Chondrocyte (in vitro differentiated cells): ENCODE measurements at places on chromosomes 1 and 21. TPM values are rescaled to one million over a fixed set of nuclear protein-coding genes. Genes with fewer than 3 reads are reported as not detected.

DNA sequence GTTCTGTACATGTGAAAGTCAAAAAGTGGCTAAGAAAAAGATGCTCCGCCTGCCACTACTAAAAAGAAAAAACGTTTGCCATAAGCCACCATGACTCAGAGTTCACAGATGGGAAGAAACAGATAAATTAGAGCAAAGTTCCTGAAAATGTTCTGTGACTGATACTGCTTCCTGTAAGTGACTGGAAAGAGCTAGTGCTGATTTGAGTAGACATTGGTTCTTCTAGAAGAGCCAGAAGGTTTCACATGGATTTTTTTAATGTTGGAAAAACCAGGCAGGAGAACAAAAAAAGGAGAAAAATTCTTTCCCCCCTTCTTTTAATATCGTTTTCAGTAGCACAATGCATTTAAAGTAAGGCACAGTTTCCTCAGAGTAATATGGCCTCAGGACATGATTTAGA, 221.4 kb downstream of the HLX start:
- H3K4me1 ChIP-seq, result peaks cover 25% of the 10 kb centered on the region
- no peak overlapping the region for H3K4me3 ChIP-seq
- no peak overlapping the region for H3K27ac ChIP-seq
- DNase-seq, result no peak
- no peaks in the 10 kb centered on the region for H3K27me3 ChIP-seq

GRCh38 chr1:229278120-229278741, 7.3 kb downstream of the RAB4A start:
- DNase-seq, result no peak
- no peaks in the 10 kb centered on the region for H3K27me3 ChIP-seq
- H3K4me1 ChIP-seq, result peaks cover 45% of the 10 kb centered on the region

- no peak for DNase-seq
- no peak overlapping the region for H3K4me3 ChIP-seq
- H3K36me3 ChIP-seq, result peaks cover 2% of the 10 kb centered on the region
- no peaks in the 10 kb centered on the region for H3K27me3 ChIP-seq
- no peak overlapping the region for H3K27ac ChIP-seq
These were observed 198.8 kb downstream of the CRB1 start for GRCh38 chr1:197466813-197467212.

GRCh38 chr1:164611754-164612642, 53.0 kb downstream of the PBX1 start:
- H3K27me3 ChIP-seq, result no peaks in the 10 kb centered on the region
- H3K27ac ChIP-seq, result peak overlapping the region; percentile 13
- peak overlapping the region; percentile 4 for H3K4me3 ChIP-seq
- H3K4me1 ChIP-seq, result peaks cover 55% of the 10 kb centered on the region

GRCh38 chr1:233796146-233796783, 108.2 kb upstream of the SLC35F3 start:
- no peak overlapping the region for H3K4me3 ChIP-seq
- no peaks in the 10 kb centered on the region for H3K4me1 ChIP-seq
- DNase-seq, result no peak

DNA sequence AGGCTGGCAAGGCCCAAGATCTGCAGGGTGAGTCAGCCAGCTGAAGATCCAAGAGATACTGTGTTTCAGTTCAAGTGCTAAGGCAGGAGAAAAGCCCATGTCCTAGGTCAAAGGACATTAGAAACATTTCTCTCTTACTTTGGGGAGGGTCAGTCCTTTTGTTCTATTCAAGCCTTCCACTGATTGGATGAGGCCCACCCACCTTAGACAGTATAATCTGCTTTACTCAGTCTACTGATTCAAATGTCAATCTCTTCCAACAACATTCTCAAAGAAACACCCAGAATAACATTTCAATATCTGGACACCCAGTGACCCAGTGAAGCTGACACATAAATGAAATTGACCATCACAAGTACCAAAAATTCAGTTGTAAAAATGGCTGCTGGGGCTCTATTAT, 367.8 kb upstream of the ZP4 start:
- no peak for DNase-seq
- no peaks in the 10 kb centered on the region for H3K4me1 ChIP-seq
- peaks cover 3% of the 10 kb centered on the region for H3K27me3 ChIP-seq
- H3K36me3 ChIP-seq, result no peaks in the 10 kb centered on the region
- no peak overlapping the region for H3K4me3 ChIP-seq

DNA sequence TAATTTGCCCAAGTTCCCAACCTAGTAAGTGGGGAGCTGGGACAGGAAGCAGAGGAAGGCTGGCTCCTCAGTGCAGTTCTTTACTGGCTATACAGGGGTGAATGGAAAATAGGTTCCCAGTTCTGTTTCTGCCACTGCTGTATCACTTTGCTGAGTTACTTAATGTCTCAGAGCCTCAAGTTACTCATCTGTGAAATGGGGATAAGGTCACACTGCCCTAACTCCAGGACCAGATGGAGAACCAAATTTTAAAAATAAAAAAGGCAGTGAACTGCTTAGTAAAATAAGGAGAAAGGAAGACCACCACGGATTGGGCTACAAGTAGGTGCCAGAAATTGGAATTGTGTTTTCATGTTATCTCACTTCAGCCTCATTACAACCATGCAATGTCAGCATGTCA, 147.8 kb downstream of the OMA1 start:
- H3K27me3 ChIP-seq, result peaks cover 13% of the 10 kb centered on the region
- H3K4me1 ChIP-seq, result peaks cover 23% of the 10 kb centered on the region
- DNase-seq, result no peak
- no peak overlapping the region for H3K27ac ChIP-seq
- no peak overlapping the region for H3K4me3 ChIP-seq
- no peaks in the 10 kb centered on the region for H3K36me3 ChIP-seq

GRCh38 chr21:43719748-43720538, 1.0 kb downstream of the PDXK start:
- DNase-seq, result no peak
- H3K4me1 ChIP-seq, result peaks cover 40% of the 10 kb centered on the region
- peak overlapping the region; percentile 83 for H3K4me3 ChIP-seq
- H3K27ac ChIP-seq, result peak overlapping the region; percentile 61
- H3K27me3 ChIP-seq, result no peaks in the 10 kb centered on the region

DNA sequence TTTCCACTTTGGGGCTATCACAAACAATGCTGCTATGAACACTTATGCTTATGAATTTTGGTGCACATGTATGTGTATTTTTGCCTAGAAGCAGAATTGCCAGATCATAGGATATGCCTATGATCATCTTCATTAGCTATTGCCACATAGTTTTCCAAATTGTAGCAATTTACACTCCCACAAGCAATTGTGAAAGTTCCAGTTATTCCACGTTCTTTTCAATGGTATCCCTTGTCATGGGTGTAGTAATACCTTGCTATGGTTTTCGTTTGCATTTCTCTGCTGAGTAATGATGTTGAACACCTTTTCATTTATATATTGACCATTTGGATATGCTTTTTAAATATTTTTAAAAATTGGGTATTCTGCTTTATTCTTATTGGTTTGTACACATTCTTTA, 82.6 kb downstream of the MTR start:
- H3K4me1 ChIP-seq, result no peaks in the 10 kb centered on the region
- H3K4me3 ChIP-seq, result no peak overlapping the region
- H3K27me3 ChIP-seq, result no peaks in the 10 kb centered on the region
- H3K36me3 ChIP-seq, result peaks cover 20% of the 10 kb centered on the region
- H3K27ac ChIP-seq, result no peak overlapping the region

- H3K4me1 ChIP-seq, result peaks cover 55% of the 10 kb centered on the region
- no peaks in the 10 kb centered on the region for H3K27me3 ChIP-seq
- no peak for DNase-seq
- H3K27ac ChIP-seq, result peak overlapping the region; percentile 53
- no peaks in the 10 kb centered on the region for H3K36me3 ChIP-seq
- peak overlapping the region; percentile 73 for H3K4me3 ChIP-seq
These were observed 631 bp downstream of the SHISA4 start for GRCh38 chr1:201889090-201889968.

- H3K4me3 ChIP-seq, result no peak overlapping the region
- H3K27ac ChIP-seq, result no peak overlapping the region
These were observed 7.4 kb downstream of the CLEC20A start for GRCh38 chr1:178489399-178489798.

DNA sequence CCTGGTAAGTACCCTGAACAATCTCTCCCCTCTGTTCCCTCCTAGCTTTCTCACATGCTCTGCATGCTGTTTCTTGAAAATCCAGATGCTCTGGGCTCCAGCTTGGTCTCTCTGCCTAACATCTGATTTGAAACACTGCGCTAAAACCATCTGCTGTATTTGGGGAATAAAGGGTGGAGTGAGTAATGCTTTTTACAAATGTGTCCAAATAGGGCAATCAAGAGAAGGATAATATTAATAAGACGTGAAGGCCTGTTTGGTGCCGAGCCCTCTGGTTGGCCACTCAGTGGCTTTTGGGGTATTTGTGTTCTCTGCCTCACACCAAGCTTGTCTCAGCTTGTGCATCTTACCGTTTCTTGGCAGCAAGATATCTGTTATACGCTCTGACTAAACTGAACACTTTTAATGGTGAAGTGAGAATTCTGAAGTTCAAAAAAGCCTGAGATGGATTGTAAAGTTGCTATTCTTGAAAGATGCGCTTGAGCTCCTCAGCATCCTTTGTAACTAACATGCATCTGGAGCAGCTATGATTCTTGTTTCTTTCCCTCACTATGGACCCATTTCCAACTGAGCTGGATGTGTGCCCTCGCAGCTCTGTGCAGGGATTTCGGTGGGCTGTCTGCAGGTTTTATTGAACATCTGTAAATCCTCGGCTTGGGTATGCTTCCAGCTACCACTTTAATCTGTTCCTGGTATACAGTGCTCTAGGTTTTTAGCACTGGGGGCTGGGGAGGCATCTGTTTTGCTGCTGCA, 269.4 kb downstream of the RWDD3 start:
- peaks cover 10% of the 10 kb centered on the region for H3K27me3 ChIP-seq
- no peak overlapping the region for H3K27ac ChIP-seq
- H3K4me3 ChIP-seq, result no peak overlapping the region
- H3K4me1 ChIP-seq, result no peaks in the 10 kb centered on the region
- H3K36me3 ChIP-seq, result no peaks in the 10 kb centered on the region
- DNase-seq, result no peak

GRCh38 chr1:29320156-29320940, 84.0 kb downstream of the PTPRU start:
- no peaks in the 10 kb centered on the region for H3K27me3 ChIP-seq
- no peak overlapping the region for H3K27ac ChIP-seq
- no peak for DNase-seq
- H3K4me1 ChIP-seq, result no peaks in the 10 kb centered on the region
- H3K4me3 ChIP-seq, result no peak overlapping the region

GRCh38 chr1:203648276-203648675, 21.6 kb downstream of the ATP2B4 start:
- no peak overlapping the region for H3K27ac ChIP-seq
- DNase-seq, result no peak
- no peak overlapping the region for H3K4me3 ChIP-seq
- H3K36me3 ChIP-seq, result no peaks in the 10 kb centered on the region
- peaks cover 61% of the 10 kb centered on the region for H3K4me1 ChIP-seq
- no peaks in the 10 kb centered on the region for H3K27me3 ChIP-seq

GRCh38 chr1:231431665-231432415, 9.8 kb upstream of the EGLN1 start:
- no peaks in the 10 kb centered on the region for H3K36me3 ChIP-seq
- no peak for DNase-seq
- no peaks in the 10 kb centered on the region for H3K27me3 ChIP-seq
- H3K4me1 ChIP-seq, result no peaks in the 10 kb centered on the region

- peaks cover 19% of the 10 kb centered on the region for H3K4me1 ChIP-seq
- peaks cover 4% of the 10 kb centered on the region for H3K36me3 ChIP-seq
- DNase-seq, result no peak
- H3K27me3 ChIP-seq, result no peaks in the 10 kb centered on the region
- H3K4me3 ChIP-seq, result no peak overlapping the region
- no peak overlapping the region for H3K27ac ChIP-seq
These were observed 75.5 kb downstream of the NAV1 start for GRCh38 chr1:201614262-201615015.

DNA sequence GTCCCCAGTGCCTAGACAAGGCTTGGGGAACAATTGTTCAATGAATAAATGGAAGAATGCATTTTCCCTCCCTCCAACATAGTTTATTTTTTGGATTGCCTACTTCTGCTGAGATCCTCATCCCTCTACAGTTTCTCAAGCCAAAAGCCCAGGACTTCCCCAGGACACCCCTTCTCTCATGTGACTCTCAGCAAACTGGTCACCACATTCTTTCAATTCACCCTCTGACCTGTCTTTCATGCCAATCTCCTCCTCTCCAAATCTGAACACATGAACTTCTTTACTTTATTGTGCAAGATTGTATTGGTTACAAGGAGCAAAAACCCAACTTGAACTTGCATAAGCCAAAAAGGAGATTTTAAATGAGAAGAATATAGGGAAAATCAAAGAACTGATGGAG, 103.2 kb upstream of the JUN start:
- no peak overlapping the region for H3K27ac ChIP-seq
- H3K27me3 ChIP-seq, result no peaks in the 10 kb centered on the region
- H3K36me3 ChIP-seq, result no peaks in the 10 kb centered on the region
- no peak for DNase-seq
- H3K4me1 ChIP-seq, result peaks cover 40% of the 10 kb centered on the region
- no peak overlapping the region for H3K4me3 ChIP-seq

DNA sequence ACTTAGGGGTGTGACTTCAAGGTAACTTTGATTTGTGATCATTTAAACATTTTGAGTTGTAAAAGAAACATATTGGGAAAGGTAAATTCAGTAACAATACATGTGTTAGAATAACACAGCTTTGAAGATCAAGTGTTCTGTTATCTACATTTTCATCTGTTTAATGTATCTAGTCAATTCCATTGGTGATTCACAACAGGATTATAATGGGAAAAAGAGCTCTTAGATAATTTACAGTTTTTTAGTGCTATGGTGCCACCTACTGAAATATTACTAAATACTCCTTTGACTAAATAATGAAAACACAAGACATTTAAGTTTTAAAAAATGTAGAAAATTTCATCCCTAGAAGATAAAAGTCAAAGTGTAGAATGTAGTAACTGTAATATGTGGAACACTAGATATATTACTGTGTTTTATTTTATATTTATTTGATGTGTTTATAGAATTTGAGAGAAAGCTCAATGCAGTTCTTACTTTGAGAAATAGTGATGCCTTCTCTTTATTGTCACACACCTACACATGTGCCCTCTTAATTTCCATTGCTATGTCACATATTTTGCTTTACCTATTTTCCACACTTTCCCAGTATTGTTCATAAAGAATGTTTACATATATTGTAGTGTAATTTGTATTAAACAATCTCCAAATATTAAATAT, 47.4 kb downstream of the PTPRC start:
- no peaks in the 10 kb centered on the region for H3K36me3 ChIP-seq
- no peak overlapping the region for H3K27ac ChIP-seq
- no peak overlapping the region for H3K4me3 ChIP-seq
- DNase-seq, result no peak
- H3K4me1 ChIP-seq, result peaks cover 18% of the 10 kb centered on the region

CCDC30 gene
- 1.3 to 3.2 TPM (median 2.8 TPM) in 3 replicates for total RNA-seq

OR10Z1 gene
- not detected in 3 replicates for total RNA-seq

WNT4 gene
- total RNA-seq, result 0.05 to 0.46 TPM (median 0.08 TPM) in 3 replicates

SLC6A17 gene
- 1.6 to 6.1 TPM (median 2.1 TPM) in 3 replicates for total RNA-seq

CYYR1 gene
- 1.3 to 4.1 TPM (median 1.5 TPM) in 3 replicates for total RNA-seq

SYT11 gene
- total RNA-seq, result 3.4 to 5.3 TPM (median 4.9 TPM) in 3 replicates

FCRLA gene
- not detected in 3 replicates for total RNA-seq

KISS1 gene
- total RNA-seq, result 0.77 to 0.95 TPM (median 0.82 TPM) in 3 replicates

SLC9C2 gene
- not detected in 3 replicates for total RNA-seq

GNAT2 gene
- total RNA-seq, result not detected in 3 replicates
